ENCODE measurements at places on chromosomes 3 and 15.

DNA sequence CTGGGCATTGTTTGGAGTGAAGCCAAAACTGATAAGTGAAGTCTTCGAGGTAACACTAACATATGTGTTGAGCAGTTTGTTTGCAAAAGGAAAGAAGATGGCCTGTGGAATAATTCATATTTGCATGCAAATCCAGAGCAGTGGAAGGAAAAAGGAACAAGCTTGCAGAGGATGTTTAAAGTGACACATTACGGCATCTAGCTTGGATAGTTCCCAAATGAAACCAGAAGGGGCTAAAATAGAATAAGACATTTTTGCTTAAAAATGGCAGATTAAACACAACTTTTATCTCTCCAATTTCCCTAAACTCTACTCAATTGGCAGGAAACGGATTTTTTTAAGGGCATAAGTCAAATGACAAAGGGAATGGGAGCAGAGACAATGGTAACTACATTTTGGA, 25.4 kb upstream of the RYK start:
- no peak for DNase-seq

DNA sequence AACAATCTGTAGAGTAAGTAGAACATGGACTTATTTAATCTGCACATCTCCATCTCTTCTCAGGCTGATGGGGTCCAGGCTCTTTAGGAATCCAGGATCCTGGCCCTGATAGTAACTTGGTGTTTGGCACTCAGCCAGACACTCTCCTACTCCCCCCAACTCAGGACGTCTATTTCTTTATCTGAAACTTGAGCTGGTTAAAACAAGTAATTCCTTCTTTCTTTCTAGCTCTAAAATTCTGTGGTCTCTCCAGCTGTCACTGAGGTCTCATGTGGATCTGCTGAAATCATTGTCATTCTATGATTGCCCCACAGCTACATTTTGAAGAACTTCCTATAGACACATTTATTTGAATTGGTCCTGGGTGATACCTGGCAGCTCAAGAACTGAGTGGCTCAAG, 59.0 kb downstream of the TP63 start:
- DNase-seq = no peak

DNA sequence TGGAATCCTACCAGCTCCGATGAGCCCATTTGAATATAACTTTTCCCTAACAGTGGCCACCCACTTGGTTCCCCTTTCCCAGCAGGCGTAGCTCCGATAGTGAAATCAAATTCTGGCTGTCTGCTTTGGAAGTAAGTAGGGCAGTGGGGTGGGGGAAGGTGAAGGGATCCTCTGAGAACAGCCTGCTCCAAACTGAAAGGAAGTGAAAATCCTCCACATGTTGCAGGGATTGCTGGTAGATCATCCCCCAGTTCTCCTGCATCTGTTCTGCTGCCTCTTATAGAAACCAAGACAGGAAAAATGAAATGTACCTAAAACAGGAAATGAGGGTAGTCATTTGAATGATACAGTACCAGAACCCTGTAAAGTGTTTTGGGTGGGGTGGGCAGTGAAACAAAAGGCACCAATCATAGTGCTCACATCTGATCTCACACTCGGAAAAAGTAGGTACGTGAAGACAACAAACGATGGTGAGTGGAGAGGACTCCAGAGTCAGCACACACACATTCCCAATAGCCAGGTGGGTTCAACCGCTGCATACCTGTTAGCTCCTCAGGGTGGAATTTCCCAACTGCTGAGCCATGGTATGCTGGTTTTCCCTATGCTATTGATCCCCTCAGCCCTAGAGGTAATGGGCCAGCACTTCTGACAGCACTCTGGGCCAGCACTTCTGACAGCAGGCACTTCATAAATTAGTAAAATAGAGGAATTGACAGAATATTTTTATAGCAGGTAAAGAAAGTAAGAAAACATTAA, 304.9 kb upstream of the ADAMTS9 start:
- DNase-seq = no peak

GRCh38 chr3:150239766-150240165, 168.3 kb upstream of the TSC22D2 start:
- DNase-seq = no peak

DNA sequence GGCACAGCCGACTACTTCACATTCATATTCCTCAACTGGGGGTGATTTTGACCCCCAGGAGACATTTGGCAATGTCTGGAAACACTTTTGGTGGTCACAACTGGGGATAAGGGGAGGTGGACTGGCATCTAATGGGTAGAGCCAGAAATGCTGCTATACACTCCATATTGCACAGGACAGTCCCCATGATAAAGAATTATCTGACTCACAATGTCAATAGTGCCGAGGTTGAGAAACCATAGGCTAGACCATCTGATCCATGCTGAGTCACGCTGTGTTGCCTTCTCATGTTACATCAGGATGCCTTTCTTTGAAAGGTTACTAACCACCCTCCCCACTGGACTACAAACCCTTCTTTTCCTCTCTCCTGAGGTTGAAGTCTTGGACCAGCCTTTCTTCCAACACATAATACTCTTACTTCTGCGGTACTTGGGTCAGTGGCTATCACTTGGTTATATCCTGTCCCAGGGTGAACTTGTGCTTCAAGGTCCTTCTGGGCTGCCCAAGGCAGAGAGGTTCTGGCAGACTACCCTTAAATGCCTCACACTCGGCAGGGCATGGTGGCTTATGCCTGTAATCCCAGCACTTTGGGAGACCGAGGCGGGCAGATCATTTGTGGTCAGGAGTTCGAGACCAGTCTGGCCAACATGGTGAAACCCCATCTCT, 68.8 kb downstream of the CTNNB1 start:
- DNase-seq = peak; percentile 82

DNA sequence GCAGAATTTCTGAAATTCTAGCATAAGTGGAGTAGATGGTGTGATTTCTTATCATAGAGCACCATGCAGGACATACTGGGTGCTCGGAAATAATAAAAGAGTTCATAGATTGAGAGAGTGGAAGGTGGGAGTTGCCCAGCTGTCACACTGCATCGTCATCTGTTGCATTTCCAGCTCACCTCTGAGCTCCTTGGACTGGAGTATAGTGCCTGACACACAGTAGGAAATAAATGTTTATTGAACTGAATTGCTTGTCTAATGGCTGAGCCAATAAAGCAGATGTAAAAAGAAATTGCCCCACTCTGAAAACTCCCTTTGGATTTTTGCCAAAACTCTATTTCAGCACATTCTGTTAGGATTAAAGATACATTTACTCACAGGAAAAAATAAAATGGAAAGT, 108.9 kb upstream of the UBE2E1 start:
- no peak for DNase-seq

DNA sequence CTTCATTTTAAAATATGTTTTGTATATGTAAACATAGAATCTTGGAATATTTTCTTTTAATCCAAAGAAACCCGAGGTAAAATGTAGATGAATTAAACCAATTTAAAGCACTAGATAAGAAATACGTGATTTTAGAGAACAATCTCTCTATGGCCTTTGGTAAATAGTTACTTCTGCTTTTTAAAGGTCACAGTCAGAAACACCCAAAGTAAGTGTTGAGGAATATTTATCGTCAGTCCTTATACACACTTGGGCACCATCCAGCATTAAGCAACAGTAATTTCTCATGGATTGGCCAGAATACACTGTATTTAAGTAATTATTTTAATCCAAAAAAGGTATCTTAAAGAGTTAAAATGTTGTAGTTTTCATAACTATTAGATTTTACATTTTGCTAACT, 713.2 kb downstream of the NLGN1 start:
- no peak for DNase-seq

DNA sequence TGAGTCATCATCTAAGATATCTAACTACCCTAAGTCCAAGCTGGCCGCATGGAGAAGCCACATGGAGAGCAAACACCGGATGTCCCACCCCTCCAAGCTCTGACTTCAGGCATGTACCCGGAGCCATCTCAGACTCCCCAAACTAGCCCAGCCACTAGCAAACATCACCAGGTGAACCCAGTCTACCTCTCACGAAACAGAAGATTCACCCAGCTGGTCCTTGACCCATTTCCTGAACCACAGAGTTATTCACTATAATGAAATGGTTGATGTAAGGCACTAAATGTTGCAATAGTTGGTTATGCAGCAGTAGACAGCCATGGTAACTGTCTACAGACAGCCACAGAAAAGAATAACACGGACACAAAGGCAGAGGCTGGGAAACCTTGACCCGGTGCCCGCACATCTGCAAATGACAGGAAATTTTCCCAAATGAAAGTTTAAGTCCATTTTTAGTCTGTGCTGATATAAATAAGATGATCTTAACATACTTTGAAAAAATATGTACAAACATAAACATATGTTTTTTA, 265.5 kb upstream of the ATP10A start:
- no peak for DNase-seq

GRCh38 chr3:132448216-132448961, 31.1 kb downstream of the DNAJC13 start:
- no peak for DNase-seq

DNA sequence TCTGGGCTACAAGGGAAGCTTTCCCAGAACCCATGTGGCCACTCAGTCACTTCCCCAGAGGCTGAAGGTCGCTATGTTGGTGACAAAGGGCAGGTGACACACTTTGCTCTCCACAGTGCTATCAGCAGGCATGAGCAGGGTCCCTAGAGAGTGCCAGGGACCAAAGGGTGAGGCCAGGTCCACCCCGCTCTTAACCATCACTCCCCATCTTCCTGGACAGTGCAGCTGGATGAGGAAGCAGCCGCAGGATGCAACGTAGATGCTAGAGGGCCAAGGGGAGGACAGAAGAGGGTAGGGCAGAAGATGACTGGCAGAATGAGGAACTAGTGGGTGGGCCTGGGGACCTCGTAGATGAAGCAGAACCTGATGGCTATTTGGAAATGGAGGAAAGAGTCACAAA, 13.6 kb upstream of the LTF start:
- DNase-seq = no peak

DNA sequence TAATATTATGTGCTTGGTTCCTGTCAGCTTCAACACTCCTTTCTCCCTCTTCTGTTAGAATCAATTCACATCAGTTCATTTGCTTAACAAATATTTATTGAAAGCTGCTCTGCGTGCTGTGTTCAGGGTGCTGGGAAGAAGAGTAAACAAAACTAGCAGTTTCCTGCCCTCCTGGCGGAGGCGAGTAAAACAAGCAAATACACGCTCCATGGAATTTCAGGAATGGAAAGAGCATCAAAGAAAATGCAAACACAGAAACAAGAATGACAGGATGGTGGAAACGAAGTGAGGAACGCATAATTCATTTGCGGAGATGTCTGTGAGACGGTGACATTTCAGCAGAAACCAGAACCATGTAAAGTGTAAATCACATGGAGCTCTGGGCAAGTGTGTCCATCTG, 49.4 kb upstream of the SPTSSB start:
- DNase-seq = no peak

DNA sequence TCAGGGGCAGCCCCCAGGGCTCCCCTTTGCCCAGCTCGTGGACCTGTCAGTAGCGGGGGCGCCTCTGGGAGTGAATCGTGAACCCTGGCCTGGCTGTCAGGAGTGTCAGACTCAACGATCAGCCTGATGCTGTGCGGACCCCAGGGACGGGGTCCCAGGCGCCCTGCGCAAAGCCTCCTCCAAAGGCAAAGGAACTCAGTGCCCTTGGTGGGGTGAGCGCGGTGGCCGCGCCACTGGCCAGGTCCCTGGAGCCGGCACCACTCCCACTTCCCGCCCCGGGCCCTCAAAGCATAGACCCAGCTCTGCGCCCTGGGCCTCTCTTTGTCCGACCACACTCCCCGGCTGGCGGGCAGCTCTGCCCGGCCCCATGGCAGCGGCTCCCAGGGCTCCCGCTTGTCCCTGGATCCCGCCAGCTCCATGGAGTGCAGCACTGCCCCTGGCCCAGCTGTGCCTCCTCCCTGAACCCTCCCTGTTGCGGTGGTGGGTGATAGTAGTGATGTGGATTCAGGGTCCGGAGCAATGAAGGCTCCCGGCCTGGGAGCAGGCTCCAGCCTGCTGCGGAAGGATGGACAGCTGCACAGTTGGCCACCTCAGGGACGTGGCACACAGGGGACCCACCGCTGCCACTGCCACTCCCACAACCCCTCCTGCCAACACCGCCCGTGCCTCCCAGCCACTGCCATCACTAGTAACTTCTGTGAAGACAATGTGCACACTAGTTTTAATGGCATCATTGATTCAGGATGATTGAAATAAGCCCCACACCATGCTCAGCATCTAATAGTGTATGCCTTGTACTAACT, 263.8 kb downstream of the ZBBX start:
- no peak for DNase-seq

DNA sequence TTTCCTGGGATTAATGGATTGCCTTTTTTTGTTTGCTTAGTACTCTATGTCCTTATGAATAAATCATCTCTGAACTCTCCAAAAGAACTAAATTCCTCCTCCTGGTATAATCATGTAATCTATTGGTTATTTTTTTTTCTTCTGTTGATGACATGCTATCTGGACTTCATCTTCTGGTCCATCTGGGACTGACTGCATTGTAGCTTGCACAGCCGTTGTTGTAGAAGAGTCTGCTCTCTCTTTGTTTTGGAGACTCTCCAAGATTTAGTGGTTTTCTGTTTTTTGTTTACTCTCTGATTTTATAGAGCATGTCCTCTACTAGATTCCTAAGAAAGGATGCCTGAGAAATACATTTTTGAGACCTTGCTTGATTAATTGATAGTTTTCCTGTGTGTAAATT, 19.1 kb downstream of the IREB2 start:
- DNase-seq = peak; percentile 48

DNA sequence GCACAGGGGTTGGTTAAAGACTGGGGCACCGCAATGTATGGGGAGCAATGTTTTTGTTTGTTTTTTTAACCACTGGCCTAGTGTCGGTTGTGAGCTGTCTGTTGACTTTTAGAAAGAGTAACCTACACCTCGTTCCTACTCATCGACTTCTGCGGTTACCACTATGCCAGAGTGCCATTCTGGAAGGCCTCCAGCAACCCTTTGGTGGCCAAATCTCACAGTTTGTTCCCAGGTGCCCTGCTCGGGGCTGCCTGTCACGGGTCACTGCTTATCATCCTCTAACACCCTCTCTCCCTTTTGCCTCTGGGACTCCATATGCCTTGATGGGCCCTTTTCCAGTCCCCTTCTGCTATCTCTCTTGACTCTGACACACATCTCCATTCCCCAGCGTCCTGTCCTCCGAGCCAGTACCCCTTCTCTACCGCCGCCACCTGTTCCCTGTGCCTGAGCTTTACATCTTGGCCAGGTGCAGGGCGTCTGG, 290.4 kb upstream of the C2CD4B start:
- DNase-seq = no peak

All from HFF-Myc (cell line).